ENCODE measurements at places on chromosomes 6 and 20.

DNA sequence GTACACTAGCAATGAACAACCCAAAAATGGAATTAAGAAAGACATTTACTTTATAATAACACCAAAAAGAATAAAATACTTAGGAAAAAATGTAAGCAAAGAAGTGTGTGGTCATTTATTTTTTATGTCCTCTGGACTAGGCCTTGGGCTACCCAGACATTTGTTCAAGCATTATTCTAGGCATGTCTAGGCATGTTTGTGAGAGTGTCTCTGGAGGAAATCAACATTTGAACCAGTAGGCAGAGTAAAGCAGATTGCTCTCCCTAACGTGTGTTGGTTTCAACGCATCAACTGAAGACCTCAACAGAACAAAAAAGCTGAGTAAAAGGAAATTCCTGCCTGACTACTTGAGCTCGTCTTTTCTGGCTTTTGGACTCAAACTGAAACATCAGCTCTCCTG lies 84.5 kb downstream of the ANKEF1 start:
- DNase-seq = no peak

GRCh38 chr20:58670659-58671058 lies 19.6 kb downstream of the STX16 start:
- DNase-seq = no peak

- no peak for DNase-seq
Measured at GRCh38 chr20:23697947-23698346, 9.1 kb upstream of the CST4 start.

DNA sequence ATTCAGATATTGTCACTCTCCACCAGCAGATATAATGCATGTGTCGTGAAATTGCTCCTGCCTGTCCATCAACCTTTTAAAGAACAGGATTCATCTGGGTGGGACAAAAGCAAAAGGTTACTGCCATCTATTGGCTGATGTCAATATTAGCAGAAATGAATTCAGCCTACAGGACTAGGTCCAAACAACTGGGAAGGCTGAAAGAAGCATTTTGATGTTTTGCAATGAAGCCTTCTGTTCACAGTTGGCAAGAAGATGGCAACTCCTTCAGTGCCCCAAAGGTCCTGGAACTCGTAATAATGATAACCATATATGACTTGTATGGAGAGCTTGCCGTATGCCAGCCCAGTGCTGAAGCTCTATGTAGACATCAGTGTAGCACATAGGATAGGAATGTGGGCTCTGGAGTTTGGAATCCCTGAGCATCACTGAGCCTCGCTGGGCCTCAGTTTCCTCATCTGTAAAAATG lies 7.5 kb downstream of the BCAS1 start:
- DNase-seq = peak; percentile 89

Measured in HT-29 (cell line).